ENCODE measurements at places on chromosomes 16 and 17. TPM values are rescaled to one million over a fixed set of nuclear protein-coding genes. Genes with fewer than 3 reads are reported as not detected.

DNA sequence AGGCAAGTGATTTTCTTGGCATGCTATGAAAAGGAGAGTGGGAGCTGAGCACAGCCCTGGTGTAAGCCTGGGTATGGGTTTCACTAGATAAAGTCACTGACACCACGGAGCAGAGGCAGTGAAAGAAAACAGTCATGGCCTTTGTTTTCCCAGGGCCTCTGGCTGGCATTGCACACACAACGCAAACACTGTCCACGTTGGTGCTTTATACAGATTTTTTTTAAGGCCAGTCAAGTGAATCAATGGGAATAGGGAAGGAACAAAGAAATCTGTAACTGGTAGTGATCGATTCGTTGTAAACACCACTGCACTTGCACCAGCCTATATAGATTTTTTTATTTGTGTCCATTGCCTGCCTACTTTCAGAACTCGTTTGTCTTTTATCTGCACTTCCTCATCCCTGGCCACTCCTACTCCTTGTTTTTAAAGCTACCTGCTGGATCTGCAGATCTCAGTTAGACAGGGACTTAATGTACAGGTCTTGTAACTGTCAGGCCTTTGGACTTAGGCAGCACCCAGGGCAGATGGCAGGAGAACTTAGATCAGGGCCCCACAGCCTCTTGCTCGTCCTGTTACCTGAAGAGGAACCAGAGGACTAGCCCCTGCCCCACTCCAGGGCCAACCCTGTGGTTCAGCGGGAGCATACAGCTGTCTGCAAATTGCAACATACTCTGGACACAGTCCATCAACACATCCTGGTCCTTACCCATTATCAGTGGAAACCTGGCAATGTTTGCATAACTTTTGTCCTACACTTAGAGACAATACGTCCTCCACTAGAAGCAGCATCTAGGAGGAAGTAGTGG is 10.6 kb upstream of the TMIGD1 start:
- DNase-seq, result peak; percentile 75

DNA sequence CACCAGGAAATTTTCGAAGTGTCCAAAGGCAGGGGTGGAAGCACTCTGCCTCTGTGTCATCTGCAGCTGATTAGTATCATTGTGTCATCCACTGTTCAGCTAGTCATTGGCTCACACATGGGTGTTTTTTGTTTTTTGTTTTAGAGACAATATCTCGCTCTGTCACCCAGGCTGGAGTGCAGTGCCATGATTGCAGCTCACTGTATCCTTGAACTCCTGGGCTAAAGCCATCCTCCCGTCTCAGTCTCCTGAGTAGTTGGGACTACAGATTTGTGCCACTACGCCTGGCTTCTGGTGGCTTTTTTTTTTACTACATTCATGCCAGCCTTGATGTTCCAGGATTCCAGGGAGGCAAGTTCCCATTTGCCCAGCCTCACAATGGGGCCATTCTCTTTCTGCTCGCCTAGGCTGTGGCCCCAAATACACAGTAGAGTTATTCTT is 32.5 kb upstream of the MYO18A start:
- peak; percentile 27 for DNase-seq

DNA sequence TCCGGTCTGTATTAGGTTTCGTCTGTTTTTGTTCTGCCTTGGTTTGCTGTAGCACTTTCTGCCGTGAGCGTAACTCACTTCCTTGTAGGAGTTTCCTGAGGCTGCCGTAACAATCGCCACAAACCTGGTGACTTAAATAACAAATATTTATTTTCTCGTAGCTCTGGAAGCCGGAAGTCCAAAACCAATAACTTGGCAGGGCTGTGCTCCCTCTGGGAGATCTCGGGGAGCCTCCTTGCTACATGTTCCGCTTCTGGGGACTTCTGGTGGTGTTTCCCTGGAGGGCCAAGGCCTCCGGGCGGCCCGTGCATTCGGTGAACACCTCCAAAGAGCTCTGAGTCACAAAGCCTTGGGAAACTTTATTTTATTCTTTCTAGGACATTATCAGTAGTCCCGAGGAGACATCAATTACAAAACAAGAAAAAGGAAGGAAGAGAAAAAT is 6.8 kb upstream of the WDR45B start:
- peak; percentile 5 for DNase-seq

The CENPX gene
- total RNA-seq, result 30.7 TPM
